Pons (tissue), 1 donor: ENCODE measurements at places on chromosomes 4 and X.

GRCh38 chrX:118128724-118129123 lies 12.1 kb upstream of the KLHL13 start:
- no peak for DNase-seq

DNA sequence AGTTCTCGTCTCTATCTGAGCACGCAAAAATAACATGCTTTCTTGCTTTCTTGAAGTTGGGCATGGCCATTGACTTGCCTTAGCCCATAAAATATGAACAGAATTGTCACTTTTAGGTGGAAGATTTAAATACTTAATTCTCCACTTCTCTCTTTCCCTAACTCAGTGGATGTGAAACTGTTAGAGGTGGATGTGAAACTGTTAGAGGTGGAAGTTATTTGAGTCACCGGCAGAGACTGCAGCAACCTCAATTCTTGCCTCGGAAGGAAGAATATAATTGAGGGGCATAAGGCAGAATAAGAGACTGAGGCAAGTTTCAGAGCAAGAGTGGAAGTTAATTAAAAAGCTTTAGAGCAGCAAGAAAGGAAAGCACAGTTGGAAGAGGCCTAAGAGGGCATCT lies 2.8 kb upstream of the PARM1 start:
- DNase-seq, result peak; percentile 43

DNA sequence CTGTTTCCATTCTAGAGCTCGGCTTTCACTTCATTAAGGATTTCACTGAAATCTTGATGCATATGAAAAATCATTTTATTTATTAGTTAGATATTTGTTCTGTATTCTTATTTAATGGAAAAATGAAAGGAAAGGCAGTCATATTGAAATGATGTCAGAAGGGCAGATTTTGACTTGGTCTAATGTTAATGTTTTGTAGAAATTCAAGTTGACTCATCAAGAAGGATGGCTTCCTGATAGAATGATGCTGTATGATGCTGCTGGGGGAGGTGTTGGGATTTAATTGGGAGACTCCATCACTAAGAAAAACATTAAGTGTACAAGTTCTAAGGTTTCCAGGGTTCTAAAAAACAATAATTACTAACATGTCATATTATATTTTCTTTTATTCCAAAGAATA lies 204.8 kb downstream of the PDGFC start:
- DNase-seq, result no peak

DNA sequence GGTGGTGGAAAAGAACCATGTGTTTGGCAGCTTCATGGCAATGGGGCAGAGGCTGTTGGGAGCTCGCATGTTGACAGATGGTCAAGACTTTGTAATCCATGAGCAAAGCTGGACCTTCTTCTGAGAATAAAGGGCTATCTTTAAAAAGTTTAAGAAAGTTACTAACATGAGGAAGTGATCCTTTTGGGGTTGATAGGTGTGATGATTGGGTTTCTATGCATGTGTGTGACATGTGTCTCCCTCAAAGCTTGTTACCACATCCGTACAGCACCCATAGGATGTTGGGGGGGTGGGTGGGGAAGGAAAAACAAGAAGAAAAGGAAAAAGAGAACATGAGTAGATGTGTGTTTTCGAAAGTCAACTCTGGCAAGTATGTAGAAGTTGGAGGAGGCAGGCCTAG lies 123.0 kb upstream of the TLR3 start:
- DNase-seq, result no peak

GRCh38 chr4:53043891-53044650 lies 182.0 kb downstream of the RASL11B start:
- DNase-seq, result no peak
